ENCODE measurements at places on chromosomes 4 and X.

DNA sequence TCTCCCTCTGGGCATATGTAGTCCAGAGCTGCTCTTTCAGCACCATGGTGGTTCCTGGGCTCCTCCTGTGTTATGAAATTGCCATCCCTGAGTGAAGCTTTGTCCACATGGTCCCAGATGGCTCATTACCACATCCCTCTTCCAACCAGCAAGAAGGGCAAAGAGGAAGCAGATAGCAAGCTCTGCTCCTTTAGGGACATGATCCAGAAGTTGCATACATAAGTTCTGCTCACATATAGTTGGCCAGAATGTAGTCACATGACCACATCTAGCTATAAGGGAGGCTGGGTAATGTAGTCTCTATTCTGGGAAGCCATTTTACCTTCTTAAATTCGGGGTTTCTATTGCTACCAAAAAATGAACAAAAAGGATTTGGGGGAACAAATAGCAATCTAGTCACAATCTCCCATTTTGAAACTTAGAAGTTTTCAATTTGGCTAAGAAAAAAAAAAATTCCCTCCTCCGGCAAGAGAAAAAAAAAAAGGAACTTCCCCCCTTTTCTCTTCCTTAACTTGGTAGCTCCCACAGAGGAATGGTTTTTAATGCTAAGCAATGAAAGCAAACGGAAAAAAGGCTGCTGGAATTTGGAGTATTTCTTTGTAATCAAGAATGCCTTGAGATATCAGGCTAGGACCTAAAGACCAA is 88.2 kb upstream of the USP9X start:
- DNase-seq: no peak

GRCh38 chr4:79155336-79155735 is 170.5 kb downstream of the NAA11 start:
- no peak for DNase-seq

DNA sequence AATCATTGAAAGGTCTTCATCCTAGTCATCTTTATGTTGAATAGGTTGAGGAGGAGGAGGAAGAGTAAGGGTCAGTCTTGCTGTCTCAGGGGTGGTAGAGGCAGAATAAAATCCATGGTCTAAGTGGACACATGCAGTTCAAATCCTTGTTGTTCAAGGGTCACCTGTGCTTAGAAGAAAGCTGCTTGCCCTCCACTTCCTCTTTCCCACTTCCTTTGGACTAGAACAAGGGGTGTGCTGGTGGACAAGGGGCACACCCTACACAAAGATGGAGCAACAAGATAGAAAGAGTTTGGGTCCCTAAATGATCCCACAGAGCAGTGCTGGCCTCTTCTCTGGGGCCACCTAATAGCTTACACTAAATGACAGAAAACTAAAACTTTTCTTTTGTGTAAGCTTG is 47.9 kb downstream of the HSD17B13 start:
- no peak for DNase-seq

DNA sequence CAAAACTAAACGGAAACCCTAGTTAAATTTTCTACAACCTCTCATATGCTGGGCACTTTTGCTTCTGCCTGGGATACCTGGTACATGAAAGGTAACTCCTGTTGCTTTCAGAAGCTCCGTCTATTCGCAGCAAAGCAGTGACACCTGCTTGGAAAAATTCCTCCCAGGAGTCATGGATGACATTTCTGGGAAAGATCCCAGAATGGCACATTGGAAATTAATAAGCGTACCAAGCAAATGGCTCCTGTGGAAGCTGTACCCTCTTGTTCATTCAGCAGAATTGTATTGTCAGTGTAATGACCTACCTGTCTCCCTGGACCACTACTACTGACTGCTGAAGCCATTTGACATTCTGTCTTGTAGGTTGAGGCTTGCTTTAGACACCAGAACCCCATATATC is 349.7 kb upstream of the NOCT start:
- DNase-seq: no peak

DNA sequence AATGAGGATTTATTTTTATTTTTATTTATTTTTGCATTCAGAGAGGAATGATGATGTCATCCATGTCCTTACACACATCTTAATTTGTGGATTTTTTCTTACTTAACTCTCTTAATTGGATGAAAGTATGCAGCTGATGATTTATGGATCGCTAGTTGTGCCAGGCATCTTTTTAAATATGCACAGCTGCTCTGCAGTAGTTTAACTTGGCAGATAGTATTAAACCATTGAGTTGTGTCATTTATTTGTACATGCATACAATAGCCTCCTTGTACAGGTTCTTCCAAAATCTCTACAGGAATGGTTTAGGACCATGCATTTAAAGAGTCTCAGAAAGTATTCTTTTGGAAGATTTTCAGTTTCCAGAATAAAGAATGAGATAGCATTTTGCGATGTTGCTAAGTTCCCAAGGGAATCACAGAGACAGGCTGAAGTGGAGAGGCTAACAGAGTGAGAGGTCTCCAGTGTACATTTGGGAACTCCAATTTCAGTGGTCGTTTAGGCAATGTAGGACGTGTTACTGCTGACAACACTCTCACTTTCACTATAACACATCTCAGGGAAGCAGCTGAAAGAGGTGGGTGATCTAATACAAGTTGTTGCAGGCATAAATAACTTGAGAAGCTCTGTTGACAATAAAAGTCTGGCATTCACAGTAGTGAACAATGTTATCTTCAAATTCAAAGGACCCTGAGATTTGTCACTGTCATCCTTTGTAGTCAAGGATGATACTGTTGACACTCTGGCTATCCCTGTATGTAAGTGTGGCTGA is 49.9 kb upstream of the SCRG1 start:
- DNase-seq: no peak

- no peak for DNase-seq
Measured at GRCh38 chrX:73647632-73648322, 84.8 kb downstream of the CHIC1 start.

DNA sequence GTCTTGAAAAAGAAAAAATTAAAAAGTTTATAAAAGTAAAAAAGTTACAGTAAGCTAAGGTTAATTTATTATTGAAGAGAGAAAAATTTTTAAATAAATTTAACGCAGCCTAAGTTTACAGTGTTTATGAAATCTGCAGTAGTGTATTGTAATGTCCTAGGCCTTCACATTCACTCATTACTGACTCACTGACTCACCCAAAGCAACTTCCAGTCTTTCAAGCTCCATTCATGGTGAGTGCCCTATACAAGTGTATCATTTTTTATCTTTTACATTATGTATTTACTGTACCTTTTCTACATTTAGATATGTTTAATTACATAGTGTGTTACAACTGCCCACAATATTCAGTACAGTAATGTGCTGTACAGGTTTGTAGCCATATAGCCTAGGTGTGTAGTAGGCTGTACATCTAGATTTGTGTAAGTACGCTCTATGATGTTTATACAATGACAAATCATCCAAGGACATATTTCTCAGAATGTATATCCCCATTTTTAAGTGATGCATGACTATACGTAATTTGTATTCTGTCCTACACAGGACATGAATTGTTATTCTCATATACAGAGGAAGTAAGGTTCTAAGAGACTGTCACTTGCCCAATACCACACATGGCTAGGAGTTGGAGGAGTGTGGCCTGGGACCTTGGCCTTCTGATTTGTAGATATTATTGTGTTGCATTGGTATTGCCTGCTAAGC is 19.5 kb upstream of the PDCL2 start:
- no peak for DNase-seq

DNA sequence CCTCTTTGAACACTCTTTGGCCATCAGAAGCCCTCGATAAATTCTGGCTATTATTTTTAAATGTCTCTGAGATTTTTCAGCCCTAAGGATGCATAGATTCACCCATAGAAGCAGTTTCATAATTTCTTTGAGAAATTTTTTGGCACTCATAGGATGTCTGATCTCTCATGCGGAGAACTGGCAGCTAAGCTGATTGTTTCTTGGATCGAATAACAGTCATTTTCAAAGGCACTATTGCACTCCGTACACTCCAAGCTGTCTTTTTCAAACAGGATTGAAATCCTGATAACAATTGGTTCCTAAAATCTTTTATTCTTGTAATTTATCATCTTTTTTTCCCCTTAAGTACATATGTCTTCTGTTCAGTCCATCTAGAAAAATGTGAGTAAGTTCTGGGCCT is 411.9 kb downstream of the SPOCK3 start:
- no peak for DNase-seq

GRCh38 chr4:108991551-108992328 is 228.9 kb upstream of the ETNPPL start:
- DNase-seq: no peak

GRCh38 chrX:152824841-152825374 is 5.6 kb downstream of the CETN2 start:
- DNase-seq: no peak

DNA sequence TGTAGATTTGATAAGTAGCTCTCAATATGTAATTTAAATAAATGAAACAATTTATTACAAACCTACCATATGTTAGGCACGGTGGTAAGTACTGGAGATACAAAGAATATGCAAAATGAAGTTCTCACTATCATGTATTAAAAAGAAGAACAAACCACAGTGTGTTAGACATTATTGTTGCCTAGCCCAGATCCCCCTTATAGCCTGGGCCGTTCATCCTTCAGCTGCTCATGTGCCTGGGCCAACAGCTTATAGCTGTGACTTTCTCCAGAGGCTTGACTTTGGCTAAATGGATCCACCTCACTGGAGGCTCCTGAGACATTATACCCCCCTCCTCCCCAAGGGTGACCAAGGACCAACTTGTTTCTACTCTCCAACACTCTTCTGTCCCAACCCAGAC is 29.8 kb upstream of the CCNG2 start:
- no peak for DNase-seq

- no peak for DNase-seq
Measured at GRCh38 chr4:69781458-69782418, 21.3 kb upstream of the SULT1B1 start.
